ENCODE measurements at places on chromosomes 16 and 17.

GRCh38 chr16:63312346-63312745 is 1276.1 kb upstream of the CDH8 start:
- no peak for DNase-seq

GRCh38 chr17:73231395-73231794 is 30.3 kb downstream of the CPSF4L start:
- no peak for DNase-seq

DNA sequence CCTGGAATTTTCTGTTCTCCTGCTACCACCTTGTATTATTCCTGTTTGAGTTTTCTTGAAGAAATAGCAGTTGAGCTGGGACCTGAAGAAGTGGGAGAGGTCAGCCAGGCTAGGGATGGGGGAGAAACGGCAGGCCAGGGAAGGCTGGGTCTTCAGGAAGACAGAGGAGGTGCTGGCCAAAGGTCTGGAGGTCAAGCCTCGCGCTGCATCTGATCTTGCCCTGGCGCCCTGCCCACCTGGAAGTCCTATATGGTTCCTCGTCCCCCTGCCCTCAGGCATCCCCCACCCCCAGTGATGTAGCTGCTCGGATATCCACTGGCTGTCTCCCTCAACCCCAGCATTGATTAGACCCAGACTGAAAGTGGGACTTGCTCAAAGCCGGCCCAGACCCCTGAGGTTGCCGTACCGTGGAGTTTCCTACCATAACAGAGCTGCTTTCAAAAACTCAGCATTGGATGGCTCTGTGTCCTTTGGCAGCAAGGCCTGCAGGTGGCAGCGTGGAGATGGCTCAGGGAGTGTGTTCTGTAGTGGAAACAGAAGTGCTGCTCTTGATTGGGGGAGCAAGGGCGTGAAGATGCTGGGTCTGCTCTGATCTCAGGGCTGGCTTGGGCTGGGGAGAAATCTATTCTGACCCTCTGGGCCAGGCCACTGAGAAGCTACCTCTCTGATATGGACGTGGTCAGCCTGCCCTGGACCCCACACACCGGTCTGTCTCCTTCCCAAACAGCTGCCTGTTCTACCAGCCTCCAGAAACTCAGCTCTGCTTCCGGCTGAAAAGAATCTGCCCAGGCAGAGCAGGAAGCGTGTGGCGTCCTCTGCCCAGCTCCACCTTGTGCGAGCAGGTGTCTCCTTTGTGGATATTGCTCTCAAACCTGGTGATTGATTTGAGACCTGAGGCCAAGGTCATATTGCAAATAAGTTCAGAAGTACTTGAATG is 107.0 kb upstream of the CACNG5 start:
- peak; percentile 15 for DNase-seq

GRCh38 chr17:204427-205147 is 23.1 kb upstream of the DOC2B start:
- DNase-seq, result no peak

DNA sequence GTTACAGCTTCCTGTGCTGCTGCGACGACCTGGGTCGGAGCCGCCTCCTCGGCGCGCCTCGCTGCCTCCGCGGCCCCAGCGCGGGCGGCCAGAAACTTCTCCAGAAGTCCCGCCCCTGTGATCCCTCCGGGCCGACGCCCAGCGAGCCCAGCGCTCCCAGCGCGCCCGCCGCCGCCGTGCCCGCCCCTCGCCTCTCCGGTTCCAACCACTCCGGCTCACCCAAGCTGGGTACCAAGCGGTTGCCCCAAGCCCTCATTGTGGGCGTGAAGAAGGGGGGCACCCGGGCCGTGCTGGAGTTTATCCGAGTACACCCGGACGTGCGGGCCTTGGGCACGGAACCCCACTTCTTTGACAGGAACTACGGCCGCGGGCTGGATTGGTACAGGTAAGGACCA is 746 bp downstream of the HS3ST2 start:
- DNase-seq, result no peak

- no peak for DNase-seq
These were observed 22.6 kb downstream of the TPSD1 start for GRCh38 chr16:1278477-1278876.

DNA sequence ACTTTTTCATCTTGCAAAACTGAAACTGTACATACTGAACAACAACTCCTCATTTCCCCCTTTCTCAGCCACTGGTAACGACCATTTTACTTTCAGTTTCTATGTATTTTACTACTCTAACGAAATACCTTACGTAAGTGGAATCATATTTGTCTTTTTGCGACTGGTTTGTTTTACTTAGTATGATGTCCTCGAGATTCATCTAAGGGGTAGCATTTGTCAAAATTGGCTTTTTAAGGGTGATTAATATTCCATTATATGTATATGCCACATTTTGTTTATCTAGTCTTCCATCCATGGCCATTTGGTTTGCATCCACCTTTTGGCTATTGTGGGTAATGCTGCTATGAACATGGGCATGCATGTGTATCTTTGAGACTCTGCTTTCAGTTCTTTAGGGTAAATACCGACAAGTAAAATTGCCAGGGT is 10.4 kb downstream of the KPNB1 start:
- DNase-seq, result no peak

DNA sequence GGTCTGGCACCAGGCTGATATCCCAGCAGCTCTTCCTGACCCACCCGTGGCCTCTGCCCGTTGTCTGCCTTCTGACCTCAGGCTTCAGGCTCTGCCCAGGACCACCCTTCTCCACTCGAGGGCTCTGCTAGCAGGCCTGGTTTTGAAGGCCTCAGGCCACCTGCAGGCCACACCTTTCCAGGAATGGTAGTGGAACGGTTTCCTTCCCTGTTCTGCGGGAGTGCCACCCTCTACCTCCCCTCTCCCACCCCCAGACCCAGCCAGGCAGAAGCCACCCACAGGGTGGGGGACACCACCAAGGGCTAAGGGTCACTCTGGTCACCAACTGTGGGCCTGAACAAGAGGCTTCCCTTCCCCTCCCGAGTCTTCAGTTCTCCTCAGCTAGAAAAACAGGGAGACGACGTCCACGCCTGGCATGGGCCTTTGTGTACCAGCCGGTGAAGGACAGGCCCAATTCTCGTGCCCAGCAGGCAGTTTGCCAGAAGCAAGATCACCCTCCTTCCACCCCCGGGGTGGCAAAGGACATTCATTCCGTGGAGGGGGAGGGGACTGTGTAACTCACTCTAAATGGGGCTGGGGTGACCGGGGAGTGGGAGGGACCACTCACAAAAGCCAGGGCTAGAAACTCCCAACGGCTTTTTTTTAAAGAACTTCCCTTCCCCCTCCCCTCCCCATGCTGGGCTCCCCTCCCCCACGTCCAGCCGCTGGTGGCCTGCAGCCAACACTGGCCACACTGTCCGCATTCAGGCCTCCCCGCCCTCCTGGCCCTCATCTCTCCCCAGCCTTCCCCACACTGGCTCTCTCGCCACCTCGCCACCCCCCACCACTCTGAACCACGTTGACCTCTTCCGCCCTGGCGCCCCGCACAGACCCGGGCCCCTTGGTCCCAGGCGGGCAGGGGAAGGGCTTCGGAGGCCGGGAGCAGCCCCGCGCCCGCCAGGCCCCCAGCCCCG is 7.7 kb downstream of the CBX4 start:
- no peak for DNase-seq

DNA sequence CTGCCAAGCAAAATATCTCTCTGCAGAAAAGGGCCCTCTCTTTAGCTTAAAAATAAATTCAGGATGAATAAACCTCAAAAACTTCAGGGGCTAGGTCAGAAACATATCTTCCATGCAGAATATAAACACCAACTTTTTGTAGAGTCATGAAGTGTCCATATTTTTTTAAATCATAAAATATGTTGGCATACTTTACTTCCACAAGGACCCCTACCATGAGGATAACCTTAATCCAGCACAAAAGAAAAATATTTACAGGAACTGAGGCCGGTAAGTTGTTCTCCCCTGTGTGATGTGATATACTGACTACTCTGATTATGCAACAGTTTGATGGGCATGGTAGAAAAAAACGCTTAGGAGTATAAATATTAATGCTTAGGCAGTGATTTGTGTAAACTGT is 264.8 kb upstream of the CDH11 start:
- DNase-seq, result no peak

DNA sequence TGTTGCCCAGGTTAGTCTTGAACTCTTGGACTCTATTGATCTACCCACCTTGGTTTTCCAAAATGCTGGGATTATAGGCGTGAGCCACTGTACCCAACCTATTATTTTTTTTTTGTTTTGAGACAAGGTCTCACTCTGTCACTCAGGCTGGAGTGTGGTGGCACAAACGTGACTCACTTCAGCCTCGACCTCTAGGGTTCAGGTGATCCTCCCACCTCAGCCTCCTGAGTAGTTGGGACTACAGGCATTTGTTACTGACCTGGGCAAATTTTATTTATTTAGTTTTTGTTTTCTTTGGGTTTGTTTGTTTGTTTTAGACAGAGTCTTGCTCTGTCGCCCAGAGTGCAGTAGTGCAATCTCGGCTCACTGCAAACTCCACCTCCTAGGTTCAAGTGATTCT is 4.0 kb downstream of the SAT2 start:
- no peak for DNase-seq

DNA sequence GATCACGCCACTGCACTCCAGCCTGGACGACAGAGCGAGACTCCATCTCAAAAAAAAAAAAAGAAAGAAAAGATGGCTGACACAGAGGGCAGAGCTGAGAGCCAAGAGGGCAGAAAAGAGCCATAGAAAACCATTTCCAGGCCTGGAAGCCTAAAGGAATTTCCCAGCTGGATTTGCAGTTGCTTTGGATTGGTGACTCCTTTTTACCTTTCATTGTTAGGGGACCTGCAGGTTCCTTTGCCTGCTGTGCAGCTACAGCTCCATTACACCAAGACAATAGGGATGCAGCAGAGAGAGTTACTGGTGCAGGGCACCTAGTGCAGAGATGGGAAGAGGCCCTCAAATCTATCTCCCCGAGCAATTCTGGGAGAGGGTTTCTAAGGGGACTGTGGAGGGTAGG is 18.4 kb downstream of the ZNF668 start:
- DNase-seq, result no peak

GRCh38 chr17:76281573-76282371 is 16.6 kb downstream of the UBALD2 start:
- no peak for DNase-seq

GRCh38 chr16:3726021-3726687 is 8.8 kb upstream of the TRAP1 start:
- no peak for DNase-seq

DNA sequence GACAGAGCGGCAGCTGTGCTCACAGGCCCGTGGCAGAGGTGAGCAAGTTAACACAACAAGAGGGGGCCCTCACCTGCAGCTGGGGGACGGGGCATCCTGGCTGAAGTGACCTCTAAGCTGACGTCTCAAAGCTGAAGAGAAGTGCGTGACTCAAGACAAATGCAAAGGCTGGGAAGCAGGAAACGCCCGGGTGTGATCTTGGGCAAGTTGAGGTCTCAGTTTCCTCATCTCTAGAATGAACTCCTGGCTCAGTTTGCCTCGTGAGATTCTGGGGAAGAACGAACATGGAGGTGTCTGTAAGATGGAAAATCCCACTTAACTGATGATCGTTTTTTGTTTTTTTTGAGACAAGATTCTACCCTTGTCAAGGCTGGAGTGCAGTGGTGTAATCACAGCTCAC is 40.1 kb upstream of the C1QL1 start:
- DNase-seq, result no peak

GRCh38 chr16:1363501-1364041 is 11.8 kb downstream of the GNPTG start:
- DNase-seq, result peak; percentile 72

DNA sequence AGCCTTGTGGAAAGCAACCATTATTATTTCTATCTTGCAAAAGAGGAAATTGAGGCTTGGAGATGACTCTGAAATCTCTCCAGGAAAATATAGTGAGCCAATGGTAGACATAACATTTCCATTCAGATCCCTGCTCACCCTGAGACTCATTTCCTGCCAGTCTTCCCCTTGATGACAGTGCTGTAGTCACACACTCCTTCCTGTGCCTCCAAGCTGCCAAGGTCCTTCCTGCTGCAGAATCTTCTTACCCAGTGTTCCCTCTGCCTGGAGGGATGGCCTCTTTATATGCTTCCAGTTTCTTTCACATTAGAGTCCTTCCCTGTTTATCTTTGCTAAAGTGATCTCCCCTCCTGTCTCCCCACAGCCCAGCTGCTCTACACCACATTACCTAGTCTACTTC is 648.1 kb downstream of the TOX3 start:
- DNase-seq, result no peak

- no peak for DNase-seq
These were observed 775 bp downstream of the CYTH1 start for GRCh38 chr17:78781104-78781892.

DNA sequence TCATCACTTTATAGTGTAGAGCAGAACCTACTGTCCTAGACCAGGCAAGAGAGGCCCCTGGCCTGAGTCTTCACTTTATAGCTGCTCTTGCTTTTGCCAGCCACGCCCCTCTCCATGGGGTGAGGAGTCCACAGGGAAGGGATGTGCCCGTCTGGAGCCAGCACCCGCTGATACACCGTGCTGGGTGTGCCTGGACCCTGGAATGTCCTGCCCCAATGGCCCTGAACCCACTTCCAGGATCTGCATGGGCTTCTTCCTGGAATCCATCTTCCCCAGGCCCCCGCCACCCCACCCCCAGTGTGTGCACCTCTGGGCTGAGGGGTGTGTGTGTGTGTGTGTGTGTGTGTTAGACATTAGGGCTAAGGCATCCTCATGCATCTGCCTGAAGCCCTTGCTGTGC is 44.9 kb downstream of the MEOX1 start:
- DNase-seq, result no peak

- no peak for DNase-seq
These were observed 13.4 kb upstream of the APRT start for GRCh38 chr16:88825146-88825545.

GRCh38 chr16:12557786-12558185 is 245.9 kb downstream of the CPPED1 start:
- DNase-seq, result no peak

GRCh38 chr16:57801809-57802340 is 416 bp downstream of the KIFC3 start:
- DNase-seq, result no peak

DNA sequence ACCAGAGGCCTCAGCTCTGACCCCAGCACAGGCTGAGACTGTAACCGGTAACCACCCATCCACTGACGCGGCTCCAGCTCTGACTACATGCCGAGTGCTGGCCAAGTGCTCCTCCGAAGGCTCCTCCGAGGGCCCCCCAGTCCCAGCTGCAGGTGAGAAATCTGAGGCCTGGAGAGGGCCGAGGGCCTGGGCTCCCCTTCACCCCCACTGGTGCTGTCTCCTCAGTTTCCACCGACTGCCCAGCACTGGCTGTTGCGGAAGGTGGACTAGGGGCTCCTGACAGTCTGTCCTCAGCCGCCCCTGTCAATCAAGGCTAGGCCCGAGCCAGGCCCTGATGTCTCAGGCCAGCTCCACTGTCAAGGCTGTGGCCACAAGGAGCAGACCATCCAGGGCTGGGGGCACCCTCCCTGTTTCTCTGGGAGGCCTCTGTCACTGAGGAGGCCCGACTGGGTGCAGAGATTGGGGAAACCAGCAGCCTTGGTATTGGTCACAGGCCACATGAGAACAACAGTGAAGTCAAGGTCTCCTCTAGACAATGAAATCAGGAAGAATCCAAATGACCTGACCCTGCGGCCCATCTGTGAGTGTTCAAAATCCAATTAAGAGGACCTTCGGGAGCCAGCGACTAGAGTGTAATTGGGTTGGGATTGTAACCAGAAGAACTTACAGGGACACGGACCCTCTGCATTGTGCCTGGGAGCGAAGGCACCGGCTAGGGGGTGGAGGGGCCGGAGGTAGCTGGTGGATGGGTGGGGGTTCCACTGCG is 5.1 kb downstream of the TMEM235 start:
- DNase-seq, result no peak

GRCh38 chr16:20344611-20345010 is 7.9 kb downstream of the UMOD start:
- DNase-seq, result no peak

GRCh38 chr17:73191443-73192205 is 1.2 kb upstream of the COG1 start:
- peak; percentile 21 for DNase-seq

GRCh38 chr16:56886296-56886695 is 21.3 kb downstream of the SLC12A3 start:
- no peak for DNase-seq

Data from T-helper 2 cell (primary cell).